ENCODE measurements at places on chromosomes 13 and 19.
A peak's percentile ranks its signal among the peaks of the same experiment; 100 is the strongest.

DNA sequence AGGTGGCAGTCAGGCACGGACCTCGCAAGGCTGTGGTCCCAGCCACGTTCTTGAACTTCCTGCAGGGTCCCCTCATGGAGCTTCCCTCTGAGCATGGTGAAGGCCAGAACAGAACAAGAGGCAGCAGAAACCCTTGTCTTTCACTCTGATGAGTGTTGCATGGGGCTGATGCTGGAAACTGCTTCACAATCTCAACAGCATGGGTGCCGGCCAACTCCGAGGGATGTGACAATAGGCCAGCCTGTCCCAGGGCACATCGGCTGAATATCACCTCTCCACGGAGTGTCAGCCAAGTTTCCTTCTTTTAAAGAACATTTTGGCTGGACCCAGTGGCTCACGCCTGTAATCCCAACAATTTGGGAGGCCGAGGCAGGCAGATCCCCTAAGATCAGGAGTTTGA, 173.9 kb downstream of the FOXO1 start:
- DNase-seq = no peak

- DNase-seq = peak; percentile 5
Measured at GRCh38 chr13:90171649-90172048, 1175.8 kb upstream of the MIR17HG start.

- DNase-seq = no peak
Measured at GRCh38 chr19:32022731-32023563, 322.5 kb upstream of the ZNF507 start.

DNA sequence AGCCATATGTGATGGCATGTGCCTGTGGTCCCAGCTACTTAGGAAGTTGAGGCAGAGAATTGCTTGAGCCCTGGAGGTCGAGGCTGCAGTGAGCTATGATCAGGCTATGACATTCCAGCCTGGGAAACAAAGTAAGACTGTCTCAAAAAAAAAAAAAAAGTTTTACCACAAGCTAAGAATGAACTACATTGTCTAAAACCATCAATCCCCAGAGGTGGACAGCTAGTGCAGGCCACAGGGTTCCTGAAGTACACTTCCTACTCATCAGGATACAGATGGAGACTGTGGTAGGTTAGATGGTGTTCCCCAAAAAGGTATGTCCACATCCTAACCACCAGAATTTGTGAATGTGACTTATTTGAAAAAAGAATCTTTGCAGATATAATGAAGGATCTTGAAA, 63.5 kb upstream of the DOCK9 start:
- DNase-seq = no peak

DNA sequence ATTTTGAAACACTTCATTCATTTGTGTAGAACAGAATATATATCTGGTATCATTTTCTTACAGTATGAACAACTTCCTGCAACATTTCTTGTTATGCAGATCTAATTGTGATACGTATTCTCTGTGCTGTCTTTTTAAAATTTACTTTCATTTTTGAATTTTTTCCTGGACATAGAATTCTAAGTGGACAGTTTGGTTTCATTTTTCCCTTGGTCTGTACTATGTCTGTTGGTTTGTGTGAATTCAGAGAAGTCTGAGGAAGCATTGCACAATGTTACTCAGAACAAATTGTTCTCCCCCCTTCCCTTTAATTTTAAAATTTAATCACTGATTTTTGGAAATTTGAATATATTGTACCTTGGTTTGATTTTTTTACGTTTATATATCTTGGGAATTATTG, 352.5 kb upstream of the PCDH20 start:
- DNase-seq = no peak

DNA sequence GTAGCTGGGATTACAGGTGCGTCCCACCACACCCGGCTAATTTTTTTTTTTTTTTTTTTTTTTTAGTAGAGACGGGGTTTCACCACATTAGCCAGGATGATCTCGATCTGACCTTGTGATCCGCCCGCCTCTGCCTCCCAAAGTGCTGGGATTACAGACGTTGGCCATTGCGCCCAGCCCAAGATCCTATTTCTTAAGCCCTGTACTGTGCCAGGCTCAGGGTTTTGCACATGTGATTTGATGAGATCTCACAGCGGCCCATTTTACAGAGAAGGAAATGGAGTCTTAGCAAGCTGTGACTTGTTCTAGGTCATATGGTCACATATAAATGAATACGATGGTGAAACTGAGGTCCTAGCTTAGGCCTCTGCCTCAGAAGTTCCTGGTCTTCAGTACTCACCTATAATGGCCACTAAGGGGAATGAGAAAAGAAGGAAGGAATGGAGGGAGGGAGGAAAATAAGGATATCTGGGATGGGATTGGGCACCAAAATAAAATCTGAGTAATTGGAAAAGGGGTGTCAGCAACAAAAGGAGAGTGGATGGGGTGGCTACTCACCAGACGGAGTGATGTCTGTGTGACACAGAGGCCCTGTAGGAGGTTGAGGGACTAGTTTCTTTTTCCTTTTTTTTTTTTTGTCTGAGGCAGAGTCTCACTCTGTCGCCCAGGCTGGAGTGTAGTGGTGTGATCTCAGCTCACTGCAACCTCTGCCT, 1.3 kb downstream of the OSCAR start:
- no peak for DNase-seq

DNA sequence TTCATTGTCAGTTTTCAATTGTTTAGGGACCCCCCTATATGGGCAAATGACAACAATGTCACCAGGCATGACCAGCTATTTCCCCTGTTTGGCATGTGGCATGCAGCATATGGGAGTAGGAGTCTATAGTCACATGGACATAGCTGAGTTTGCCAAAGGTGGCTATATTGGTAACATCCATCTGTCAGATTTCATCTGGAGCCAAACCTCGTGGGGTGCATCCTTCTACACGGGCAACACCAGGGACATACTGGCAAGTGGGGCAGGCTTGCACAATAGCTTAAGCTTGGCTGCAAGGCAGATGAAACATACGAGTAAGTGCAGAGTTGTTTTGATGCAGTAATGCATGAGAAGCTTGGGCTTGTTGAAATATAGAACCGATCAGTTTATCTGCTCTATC, 24.5 kb upstream of the ZNF816 start:
- DNase-seq = no peak

DNA sequence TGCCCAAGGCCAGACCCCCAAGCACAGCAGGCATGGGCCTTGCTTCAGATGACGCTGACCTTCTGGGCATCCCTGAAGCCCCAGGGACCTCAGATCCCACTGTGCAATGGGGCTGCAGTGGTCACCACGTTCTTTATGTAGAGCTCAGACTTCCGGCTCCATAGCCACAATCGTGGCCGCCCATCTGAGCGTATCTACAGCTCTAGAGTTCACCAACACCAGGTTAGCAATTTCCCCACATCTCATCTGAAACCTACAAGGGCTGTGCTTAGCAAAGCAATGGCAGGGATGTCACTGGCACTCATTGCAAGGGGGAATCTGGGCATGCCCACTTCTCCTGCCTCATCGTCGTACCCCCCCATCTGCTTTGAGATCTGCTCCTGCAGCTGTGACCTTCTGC, 384.4 kb upstream of the TSHZ3 start:
- no peak for DNase-seq

DNA sequence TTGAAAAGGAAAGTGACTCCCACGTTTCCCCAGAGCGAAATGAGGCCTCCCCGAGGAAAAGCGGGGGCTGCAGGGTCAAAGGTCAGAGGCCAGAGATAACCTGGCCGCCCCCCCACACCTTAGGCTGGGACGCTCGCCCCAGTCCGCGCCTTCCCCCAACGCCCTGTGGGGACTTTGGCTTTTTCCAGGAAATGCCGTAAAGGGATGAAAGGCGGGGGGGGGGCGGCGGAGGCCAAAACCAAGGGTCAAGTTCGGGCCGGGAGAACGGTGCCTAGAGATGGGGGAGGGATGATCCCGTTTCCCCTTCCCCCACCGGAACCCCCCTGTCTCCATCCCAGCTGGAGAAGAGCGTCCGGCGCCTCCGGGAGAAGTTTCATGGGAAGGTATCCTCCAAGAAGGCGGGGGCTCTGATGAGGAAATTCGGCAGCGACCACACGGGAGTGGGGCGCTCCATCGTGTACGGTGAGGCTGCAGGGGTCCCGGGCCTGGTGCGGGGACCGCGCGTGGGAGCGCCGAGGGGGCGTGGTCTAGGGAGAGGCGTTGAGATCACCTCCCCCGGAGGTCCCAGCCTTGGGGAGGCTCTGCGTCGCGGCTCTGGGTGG, 575 bp downstream of the SHFL start:
- no peak for DNase-seq

DNA sequence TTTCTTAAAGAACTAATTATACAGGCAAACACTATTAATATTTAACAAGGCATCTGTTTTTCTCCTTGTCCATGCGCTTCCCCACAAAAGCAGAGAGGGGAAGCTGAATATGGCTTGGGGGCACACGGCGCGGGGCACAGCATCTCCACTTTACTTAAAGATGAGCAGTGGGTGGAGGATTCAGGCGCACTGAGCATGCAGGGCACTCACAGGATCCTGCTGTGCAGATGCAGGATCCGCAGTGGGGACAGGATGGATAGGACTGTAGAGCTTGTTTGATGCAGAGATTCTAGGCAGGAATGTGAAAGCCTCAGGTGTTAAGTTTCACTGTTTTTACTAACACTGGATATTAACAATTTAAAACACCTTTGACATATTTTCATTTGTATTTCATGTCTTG, 43.3 kb downstream of the ATP11A start:
- no peak for DNase-seq

- DNase-seq = no peak
Measured at GRCh38 chr13:54449922-54450321, 1421.3 kb downstream of the OLFM4 start.

- no peak for DNase-seq
Measured at GRCh38 chr13:92572190-92572589, 654.4 kb upstream of the GPC6 start.

- DNase-seq = no peak
Measured at GRCh38 chr19:3029065-3029923, at the start of gene TLE2. TSS of gene TLE2 (minus strand) at chr19:3029280. CDS start at chr19:3028904, 376 bp downstream.

DNA sequence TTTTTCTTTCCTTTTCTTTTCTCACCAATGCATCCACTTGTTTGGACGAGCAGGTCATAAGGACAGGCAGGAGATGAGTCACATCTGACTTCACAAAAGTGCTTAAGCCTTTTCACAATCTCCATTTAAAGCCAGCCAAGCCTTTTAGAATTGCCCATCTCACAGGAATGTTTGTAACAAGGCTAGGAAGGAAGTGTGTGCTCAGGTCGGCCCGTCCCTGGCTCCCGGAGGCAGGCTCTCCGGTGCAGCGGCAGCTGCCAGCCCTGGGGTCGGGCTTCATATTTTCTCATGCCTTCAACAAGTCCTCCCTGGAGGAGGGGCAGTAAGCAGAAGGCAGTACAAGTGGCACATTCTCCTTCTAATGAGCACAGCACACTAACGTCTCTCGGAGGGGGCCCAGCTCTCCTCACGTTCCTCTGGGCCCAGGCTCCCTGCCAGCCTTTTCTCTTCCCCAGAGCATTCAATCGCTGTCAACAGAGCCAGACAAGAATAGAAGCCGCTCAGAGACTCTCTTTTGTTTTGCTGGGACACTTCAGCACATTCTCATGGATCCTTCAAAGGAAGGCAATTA, 180.5 kb downstream of the COL4A1 start:
- peak; percentile 92 for DNase-seq

DNA sequence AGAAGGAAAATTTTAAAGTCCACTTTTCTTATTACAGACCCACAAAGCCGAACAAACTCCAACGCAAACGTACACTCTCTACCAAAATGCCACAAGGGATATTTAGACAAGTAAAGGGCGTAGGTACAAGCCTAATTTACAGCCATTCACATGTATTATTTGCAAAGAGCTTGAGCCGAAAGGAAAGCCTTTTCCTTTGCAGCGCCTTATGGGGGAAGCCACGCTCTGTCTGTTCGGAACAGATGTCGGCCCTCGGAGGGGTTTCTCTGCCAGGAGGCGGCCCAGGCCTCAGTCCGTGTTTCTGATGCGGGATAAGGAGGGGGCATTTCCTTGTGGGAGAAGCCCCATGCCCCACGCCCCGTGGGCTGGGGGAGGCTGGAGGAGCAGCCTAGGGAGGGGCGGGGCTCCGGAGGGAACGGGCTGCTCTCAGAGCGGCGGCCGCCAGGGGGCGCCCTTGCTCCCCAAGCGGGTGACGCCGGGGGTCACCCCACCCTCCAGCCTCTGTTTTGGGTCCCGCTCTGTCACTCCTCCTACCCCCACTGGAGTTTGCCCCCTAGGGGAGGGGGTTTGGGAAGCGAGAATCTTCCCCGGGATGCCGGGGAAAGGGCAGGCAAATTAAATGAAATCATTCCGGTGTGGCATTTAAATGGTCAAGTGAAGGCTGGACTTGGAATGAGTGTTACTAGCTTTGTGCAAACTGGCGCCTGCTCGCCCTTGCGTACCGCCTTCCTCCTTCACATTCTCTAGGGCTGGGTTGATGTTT, 2.9 kb downstream of the HTR2A start:
- peak; percentile 53 for DNase-seq

GRCh38 chr13:73893833-73894232, 240.4 kb downstream of the KLF12 start:
- no peak for DNase-seq

GRCh38 chr13:91482427-91482826, 84.0 kb downstream of the GPC5 start:
- no peak for DNase-seq

DNA sequence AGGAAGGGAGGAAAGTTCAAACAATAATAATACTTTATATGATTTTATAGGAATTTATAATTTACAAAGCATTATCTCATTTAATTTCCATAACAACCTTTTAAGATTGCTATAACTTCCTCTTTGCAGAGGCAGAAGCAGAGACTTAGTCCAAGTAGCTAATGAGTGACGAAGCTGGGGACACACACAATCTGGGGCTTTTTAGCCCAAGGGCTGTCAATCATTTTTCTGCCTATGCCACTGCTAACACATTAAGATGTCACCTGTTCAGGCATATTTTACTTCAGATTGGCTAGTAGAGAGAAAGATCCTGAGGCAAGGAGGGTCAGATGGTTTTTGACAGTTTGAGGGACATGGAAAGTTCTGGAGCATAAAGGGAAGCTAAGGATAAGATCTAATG, 12.6 kb downstream of the SCEL start:
- DNase-seq = no peak

- no peak for DNase-seq
Measured at GRCh38 chr13:95477187-95477586, 75.3 kb upstream of the CLDN10 start.

- no peak for DNase-seq
Measured at GRCh38 chr13:111304041-111304544, 16.3 kb upstream of the TEX29 start.

DNA sequence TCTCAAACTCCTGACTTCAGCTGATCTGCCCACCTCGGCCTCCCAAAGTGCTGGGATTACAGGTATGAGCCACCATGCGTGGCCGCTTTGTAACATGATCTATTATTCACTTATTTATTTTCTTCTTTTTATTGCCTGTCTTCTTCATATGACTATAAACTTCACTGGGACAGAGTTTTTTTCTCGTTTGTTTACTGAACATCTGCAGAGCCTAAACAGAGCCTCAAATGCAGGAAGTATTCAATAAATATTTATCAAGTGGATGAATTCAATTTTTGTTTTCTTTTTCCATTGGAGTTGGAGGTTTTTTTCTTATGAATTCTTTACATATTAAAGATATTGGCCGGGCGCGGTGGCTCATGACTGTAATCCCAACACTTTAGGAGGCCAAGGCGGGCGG, 54.7 kb downstream of the SKA3 start:
- no peak for DNase-seq
